ENCODE measurements at places on chromosomes 7 and 10.

- no peak for DNase-seq
Measured at GRCh38 chr7:64656489-64656888, 9.4 kb upstream of the ZNF107 start.

DNA sequence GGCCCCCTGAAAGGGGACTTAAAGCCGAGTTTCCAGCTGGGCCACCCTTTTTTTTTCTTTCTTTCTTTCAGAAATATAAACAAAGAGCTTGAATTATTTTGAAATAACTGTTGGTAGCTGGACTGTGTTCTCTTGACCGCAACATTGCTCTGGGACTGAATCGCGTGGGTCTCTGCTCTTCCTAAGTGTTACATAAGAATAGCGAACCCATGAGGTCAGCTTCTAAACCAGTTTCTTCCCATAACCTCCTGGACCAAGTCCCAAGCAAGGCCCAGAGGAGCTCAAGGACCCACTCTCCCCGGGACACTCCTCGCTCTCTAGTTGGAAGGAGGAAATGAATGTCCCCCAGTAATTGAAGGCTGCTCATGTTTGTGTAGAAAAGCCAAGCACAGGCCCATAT lies 91.1 kb downstream of the CXCL12 start:
- no peak for DNase-seq

GRCh38 chr10:98306501-98306900 lies 38.5 kb upstream of the LOXL4 start:
- no peak for DNase-seq

DNA sequence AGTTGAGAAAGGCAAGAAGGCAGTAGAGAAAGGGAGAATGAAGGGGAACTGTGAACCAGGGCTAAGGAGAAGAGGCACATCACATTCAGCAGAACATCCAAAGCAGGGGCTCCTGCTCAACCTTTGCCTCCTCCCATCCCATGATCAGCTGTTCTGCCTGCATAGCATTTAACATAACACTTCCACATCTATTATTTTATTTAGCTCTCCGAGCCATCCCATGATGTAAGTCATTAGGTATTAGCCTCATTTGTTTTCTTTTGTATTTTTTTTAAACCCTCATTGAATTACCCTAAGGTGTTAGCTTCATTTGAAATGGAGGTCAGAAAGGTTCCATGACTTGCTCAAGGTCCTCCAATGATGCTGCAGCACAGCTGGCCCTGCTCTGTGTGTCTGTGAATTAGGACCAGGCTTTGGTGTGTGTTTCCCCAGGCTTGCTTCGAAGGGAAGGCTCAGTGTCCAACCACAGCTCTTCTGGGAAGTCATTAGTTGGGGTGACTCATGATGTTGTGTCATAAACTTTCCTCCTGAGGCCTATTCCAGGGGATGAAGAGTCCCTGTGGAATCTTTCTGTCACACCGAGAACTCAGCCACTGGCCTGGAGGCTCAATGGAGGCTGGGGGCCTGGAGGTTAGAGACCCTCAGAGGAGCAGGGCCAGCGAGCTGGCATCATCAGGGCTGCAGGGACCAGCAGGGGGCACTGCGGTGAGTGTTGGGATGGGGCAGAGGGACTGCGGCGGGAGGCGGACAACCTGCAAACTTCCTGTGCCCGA lies 16.5 kb downstream of the NPFFR1 start:
- no peak for DNase-seq

DNA sequence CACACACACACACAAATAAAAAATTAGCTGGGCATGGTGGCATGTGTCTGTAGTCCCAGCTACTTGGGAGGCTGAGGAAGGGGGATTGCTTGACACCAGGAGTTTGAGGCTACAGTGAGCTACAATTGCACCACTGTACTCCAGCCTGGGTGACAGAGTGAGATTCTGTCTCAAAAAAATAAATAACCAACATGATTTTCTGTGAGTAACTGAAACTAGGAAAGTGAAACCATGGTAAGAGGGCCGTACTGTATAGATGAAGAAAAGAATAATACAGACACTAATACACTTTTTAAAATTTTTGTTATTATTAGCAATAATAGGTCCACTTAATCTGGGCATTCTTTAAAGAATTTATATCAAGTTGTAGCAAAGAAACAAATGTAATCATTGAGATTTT lies 170.9 kb downstream of the HGF start:
- no peak for DNase-seq

DNA sequence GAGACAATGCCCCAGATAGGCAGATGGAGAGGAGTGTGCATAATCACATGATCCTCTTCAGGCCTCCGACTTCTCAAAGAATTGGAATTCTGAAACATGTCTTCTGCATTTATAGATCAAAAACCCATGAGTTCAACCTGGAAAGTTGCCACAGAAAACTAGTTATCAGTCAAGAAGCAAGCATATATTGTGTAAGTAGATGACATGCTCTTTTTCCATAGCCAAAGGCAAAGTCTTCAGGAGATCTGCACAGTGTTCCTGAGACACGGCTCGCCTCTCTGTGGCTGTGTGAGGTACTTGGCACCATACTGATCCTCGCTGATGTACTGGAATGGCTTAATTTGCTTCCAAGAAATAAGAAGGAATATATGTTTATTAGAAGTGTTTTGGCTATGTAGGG lies 213.5 kb upstream of the MKI67 start:
- DNase-seq, result no peak

DNA sequence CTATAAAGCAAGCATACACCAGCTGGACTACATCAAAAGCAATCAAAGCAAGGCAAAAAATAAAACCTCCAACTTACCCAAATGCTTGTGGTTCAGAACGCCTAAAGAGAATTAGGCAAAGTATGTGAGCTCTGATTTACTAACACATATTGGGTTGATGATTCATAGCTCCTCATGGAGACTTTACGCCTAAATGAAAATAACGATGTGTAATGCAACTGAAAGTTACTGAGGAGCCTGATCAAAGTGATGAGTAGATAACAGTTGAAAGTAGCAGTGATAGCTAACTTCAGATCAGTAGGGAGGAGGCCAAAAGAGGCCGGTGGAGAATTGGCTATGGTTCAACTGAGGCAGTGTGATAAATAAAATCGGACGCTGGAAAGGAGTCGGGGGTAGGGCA lies 85.0 kb downstream of the MPP7 start:
- DNase-seq, result no peak

- no peak for DNase-seq
Measured at GRCh38 chr10:76309070-76309469, 877.6 kb downstream of the LRMDA start.

- DNase-seq, result no peak
Measured at GRCh38 chr7:118590107-118590506, 365.6 kb downstream of the ANKRD7 start.

- no peak for DNase-seq
Measured at GRCh38 chr7:138000081-138000701, 1.7 kb downstream of the CREB3L2 start.

GRCh38 chr10:120016906-120017305 lies 124.4 kb downstream of the SEC23IP start:
- DNase-seq, result no peak

DNA sequence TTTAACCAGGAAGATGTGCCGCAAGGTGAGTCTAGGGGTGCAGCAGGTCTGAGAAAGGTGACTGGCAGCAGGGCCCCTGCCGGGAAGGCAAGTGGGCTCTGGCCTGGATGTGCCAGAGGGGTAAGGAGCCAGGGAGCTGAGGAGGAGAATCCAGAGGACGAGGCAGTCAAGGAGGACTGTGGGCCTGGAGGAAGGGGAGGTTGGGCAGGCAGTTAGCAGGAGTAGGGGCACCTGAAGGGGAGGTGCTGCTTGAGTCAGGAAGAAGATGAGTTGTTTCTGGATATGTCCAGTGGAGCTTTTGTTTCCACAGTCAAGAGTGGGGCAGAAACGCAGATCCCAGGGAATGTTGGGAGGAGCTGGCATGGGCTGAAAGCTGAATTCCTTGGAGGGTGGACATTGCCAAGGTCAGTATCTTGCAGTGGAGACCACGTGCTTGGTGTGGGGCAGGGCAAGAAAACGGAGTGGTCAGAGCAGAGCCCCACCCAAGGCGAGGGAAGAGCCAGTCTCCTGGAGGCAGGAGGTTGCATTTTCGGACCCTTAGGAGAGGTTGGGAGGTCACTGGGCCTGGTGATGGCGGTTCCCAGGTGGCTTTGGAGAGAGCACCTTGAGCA lies 34.0 kb downstream of the MINDY4 start:
- DNase-seq, result no peak

DNA sequence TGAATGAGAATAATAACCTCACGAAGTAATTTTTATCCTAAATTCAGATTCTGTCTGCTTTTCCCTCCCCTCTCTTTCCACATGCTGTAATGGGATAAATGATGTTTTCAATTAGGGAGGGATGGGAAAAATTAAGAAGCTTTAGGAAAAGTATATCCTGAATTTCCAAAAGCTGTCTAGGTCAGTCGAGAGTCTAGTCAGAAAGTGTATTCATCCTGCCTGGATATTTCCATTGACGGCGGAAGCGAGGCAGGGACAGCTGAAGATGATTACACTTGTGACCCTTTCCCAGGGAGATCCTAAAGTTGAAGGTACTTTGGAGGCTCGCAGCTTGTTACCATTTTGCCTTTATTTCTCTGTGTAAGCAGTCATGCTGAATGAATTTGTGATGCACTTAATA lies 204.1 kb downstream of the ZNF365 start:
- DNase-seq, result no peak

DNA sequence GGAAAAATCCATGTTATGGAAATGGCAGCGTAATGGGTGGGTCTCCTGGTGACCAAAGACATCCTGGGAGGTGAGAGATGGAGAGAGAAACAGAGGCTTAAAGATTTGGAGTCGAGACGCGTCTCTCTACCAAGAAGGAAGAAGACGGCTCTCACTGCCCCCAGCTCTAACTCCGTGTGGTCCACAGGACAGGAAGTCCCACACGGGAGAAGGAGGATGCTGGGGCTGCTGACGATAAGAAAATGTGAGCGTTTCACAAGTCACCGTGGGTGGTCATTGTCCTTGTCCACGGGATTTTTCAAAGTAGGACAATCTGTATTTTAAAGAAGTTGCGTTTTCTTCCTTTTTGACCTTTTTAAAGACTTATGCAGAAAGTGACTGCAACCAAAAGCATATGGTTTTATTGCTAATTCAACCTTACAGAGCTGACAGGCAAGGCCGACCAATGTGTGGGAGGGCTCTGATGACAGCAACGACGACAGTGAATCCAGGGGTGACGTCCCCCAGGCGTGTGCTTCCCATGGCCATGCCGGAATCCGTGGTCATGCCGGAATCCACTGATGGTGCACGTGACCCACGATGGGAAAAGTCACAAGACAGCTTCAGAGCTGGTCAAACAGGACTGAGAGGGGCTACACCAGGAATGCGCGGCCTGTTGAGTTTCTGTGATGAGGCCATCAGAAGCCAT lies 341.2 kb downstream of the PTPRN2 start:
- no peak for DNase-seq

DNA sequence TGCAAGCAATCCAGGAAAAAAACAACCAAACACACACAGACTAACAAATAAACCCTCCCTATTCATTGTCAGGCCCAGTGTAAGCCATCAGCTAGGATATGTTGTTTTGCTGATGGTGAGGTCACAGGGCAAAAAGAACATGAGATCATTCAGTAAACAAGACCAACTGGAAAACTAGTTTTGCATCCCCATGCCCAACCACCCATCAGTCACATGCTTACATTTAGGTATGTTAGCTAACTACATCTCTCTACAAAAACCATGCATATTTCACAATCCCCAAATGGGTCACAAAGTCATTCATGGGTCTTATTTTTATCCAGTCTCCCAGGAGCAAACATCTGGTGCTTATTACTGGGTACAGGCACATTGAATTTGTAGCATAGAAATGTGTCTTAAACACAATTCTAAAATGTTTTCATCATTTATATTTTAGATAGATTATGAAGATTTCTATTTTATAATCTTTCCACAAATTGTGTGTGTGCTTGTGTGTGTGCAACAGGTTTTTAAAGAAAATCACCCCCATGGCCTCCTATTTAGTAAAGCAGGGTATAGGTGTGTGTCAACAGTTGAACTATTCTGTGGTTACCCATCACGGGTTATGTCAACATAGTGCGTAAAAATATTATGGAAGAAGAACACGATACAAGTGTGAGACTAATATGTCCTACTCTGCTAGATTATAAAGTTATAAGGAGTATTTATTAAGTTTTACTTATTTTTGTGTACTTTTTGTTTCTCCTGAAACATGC lies 103.8 kb upstream of the AKR1E2 start:
- no peak for DNase-seq

DNA sequence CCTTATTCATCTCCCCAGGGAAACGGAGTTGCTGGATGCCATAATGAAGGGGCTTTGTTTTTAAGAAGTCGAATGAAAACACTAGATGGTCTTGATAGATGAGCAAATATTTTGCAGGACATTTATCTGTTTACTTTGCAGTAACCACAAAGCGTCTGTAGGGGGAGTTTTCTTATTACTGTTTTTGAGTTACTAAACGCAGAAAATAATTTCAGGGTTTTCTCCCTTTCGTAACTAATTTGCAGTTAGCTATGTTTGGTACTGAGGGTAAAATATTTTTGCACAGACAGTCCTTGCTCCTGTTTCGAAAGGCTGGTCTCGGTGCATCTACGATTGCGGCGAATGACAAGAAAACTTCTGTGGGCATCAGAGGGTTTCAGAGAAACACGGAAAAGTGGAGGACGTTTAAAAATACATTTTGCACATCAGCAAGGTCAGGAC lies 505.6 kb upstream of the MKI67 start:
- DNase-seq, result no peak

GRCh38 chr10:110972231-110973134 lies 53.1 kb downstream of the SHOC2 start:
- DNase-seq, result no peak

DNA sequence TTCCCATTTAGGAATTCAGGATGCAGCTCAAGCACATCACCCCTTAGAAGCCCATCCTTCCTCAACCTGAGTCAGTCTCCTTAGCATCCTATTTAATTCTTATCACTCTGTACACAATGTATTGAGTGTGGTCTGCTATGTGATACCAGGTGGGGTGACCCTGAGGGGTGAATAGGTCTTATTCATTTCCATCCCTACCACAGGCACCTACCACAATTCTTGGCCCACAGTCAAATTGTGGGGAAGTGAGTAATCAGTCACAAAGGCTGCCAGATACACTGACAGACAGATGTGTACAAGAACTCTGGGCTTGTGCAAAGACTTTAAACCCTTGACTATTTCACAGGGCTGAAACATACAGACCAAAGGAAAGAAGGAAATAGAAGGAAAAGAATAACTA lies 560.5 kb downstream of the PARD3 start:
- no peak for DNase-seq

DNA sequence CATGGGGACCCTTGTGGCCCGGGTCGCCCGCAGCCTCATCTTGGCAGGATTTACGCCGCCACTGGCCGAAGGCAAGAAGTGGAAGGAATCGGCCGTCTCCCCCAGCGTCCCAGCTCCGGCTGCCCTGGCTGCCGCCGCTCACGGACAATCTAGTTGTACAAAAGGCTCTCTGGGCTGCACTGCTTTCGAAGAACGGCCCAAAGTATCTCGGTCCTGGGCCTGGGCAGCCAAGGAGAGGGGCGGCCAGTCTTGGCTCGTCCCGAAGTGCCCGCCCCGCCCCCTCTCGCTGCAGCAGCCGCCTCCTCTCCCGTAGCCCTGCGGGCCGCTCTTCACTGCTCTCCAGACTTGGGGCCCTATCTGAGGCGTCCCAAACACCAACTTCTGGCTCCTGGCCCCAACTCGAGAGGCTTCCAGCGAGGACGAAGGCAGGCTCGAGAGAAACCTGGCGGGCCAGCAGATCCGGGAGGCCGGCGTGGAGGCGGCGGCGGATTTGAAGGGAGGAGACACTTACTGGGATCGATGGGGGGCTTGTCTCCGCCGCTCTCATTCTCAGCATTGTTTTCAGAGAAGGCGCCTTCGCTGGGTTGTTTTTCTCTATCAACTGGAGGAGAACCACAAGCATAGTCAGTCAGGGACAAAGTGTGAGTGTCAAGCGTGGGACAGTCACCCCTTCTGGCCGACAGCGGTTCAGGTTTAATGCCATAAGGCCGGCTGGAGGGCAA lies 809 bp downstream of the HOXA9 start:
- no peak for DNase-seq

Measured in stimulated activated CD4-positive, alpha-beta T cell treated with anti-CD3 and anti-CD28 coated beads, TNF-alpha, amount 100 ng/mL, for 4 hours (primary cell).